ENCODE measurements at places on chromosomes 5 and 9.

DNA sequence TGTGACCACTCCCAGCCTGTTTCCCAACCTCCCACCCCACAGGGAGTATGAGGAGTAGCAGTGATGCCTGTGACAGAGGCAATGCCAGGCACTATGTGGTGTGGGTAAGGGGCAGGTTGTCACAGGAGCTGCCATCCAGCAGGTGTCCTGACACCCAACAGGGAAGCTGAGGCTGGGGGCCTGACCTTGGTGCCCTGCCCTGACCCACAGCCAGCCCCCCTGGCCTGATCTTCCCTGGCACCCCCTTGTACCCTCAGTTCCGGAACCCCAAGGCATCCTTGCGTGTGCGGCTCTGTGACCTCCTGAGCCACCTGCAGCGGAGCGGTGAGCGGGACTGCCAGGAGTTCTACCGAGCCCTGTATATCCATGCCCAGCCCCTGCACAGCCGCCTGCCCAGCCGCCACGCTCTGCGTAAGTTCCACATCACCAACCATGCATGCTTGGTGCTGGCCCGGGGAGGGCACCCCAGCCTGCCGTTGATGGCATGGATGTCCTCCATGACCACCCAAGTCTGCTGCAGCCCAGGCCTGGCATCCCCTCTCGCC, 14.4 kb downstream of the CARD19 start:
- DNase-seq, result no peak

- no peak for DNase-seq
Observed at GRCh38 chr5:94157704-94158539, 416.5 kb upstream of the POU5F2 start.

GRCh38 chr5:108212775-108213346, 169.0 kb downstream of the FBXL17 start:
- no peak for DNase-seq

- no peak for DNase-seq
Observed at GRCh38 chr9:115350548-115350947, 232.6 kb upstream of the TNC start.

DNA sequence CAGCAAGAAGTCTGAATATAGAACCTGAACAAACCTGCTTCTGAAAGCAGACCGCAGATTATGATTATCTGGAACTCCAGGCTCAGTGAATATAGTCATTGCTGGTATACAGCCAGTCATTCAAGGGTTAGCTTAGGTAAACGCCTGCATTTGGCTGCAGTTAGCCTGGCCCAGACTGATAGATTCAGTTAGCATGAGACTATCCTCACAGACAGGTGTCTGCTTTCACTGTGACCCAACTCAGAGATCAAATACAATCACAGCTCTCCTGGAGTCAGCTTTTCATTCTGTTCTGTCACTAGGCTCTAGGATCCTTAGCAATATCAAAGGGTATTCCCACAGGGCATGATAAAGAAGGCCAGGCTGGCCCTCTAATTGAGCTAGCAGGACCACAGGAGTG, 138.6 kb upstream of the PLCXD3 start:
- no peak for DNase-seq

DNA sequence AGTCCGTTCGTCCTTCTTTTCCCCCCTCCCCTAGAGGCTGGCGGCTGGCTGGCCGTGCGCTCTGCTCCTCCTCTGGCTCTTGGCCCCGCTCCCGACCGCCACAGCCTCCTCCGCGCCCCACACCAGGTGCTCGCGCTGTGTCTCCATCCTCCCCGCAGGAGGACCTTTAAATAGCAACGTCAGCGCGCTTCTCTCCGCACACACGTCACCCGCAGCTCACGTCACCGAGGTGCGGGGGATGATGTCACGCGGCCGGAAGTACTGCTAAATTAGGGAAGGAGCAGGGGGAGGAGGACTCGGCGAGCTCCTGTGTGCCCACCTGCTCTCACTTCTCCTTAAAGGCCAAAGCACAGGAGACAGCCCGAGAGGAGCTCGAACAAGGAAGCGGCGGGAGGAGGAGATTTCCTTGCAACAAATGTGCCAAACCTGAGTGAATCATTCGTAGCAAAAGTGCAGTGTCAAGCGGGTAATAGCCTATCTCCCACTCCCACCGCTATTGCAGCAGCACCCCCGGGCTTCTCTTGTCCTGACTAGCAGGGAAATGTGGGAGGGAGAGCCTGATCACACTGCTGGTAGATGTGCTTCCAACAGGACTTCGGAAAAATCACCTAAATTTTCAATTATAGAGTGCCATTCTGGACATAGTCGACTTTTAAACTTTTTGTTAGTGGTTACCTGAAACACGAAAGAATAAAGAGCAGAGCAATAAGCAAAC, 614 bp upstream of the HOMER1 start:
- peak; percentile 88 for DNase-seq

DNA sequence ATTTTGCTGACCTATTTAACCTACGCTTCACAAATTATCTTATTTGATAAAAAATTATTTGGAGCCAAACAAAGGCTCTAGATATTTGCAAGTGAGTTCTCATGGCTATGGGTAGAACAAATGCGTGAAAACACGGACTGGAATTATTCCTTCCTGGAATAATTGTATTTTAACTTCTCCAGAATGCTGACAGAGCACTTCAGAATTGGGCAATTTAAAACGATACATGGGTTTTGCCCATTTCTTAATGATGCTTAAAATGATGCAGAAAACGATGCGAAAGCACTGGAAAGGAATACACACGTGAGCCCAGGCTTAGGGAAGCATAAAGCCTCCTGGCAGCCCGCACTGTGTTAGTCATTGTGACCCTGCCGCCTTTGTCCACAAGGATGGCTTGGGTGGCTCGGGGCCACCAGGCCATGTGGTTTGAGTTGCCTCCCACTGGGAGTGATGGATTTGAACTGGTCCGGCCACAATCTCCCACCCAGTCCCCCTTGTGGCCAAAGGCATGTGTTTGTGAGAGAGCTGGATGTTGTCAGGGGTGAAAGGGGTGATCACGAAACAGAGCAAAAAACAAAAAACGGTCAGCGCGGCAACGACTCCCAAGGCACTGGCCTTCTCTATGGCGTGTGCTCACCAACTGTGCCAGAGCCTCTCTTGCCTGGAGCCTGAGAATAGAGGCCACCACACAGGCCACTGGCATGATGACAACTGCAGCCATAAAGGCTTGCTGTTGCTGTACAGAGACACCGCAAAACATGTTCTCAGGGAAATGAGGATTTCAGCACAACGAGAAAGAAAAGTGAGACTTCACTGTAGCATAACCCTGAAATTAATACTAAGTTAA, 234.2 kb upstream of the ADAMTS16 start:
- no peak for DNase-seq

- DNase-seq, result no peak
Observed at GRCh38 chr5:43482490-43483297, 971 bp downstream of the TMEM267 start.

DNA sequence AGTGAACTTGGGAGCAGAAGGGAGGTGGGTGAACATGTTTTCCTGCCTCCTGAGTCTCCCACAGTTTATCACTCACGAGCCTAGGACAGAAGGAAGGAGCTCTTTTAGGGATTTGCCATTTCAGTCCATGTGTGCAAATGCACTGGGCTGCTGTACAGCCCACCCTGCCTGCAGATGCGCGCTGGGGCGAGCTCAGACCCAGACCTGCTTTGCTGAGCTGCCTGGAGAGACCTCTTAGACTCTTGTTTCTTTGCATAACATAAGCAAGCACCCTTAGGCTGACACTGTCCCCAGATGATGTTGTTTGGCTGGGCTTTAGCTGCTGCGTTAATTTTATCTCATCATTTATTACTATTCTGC, 199.0 kb downstream of the CACNA1B start:
- no peak for DNase-seq

GRCh38 chr9:72902268-72902667, 50.6 kb downstream of the ALDH1A1 start:
- no peak for DNase-seq

GRCh38 chr5:142287096-142287972, 37.5 kb downstream of the SPRY4 start:
- no peak for DNase-seq

- DNase-seq, result no peak
Observed at GRCh38 chr9:124489222-124489621, 18.0 kb downstream of the NR5A1 start.

DNA sequence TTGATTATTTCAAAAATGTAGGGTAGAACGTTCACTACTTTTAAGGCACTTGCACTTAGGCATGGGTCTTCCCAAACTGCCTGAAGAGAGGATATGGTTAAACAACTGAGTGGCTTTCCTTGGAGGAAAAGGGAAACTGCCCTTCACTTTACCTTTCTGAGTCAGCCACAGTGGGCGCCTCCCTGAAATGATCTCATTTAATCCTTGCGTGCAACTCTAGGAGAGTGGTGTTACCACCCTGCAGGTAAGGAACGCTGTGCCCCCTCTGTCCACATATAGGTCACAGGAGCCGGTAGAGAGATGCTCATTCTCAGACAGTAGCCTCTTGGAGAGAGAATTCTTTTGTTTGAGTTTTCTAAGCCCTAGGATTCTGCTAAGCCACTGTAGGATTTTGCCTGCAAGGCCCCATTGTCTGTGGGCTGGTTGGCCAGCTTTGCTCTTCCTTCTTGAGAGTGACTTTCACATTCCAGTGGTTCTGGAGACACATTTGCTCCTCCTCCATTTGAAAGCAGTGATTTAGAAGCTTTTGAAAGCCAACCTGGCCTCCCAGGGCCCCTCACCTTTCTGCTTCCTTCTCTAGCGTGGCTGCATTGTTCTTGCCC, 110.3 kb upstream of the CTSL start:
- no peak for DNase-seq

GRCh38 chr9:135701067-135701958, 672 bp upstream of the KCNT1 start:
- DNase-seq, result no peak

GRCh38 chr5:116861666-116862065, 287.0 kb upstream of the SEMA6A start:
- DNase-seq, result no peak

GRCh38 chr9:81479573-81479972, 209.8 kb downstream of the TLE1 start:
- no peak for DNase-seq

DNA sequence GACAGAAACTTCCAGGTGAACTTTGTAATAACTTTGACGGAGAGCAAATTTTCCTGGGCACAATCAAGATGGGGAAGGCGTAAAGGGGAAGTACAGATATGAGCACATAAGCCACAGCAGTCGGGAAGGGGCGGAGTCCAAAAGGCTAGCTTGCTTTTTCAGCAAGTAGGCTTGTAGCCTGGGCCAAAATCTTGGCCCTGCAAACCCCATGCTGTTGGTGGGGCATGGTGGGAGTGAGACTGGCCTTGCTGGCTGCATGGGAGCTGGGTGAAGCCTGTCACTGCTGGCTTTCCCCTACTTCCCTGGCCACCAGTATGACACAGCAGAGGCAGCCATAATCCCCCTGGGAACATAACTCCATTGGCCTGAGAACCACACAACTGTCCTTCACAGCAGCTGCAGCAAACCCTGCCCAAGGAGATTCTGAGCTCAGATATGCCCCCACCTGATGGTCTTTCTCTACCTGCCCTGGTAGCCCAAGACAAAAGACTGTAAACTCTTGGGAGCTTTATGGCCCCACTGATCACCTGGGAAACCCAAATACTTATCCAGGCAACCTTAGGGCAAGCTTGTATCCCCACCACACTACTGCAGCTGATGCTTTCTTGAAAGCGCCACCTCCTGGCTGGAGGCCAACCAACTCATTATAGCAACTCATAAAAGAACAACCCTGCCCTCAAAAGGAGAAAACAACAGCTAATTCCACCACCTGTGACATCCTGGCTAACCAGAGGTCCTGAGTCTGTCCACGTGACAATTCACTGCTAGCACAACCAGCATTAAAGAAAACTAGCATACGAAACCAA, 24.0 kb downstream of the DCTN4 start:
- DNase-seq, result no peak

GRCh38 chr5:96741891-96742309, 65.8 kb downstream of the ERAP1 start:
- no peak for DNase-seq

- no peak for DNase-seq
Observed at GRCh38 chr5:108649106-108649505, 98.6 kb upstream of the FER start.
